ENCODE measurements at places on chromosomes 1 and 21.
A peak's percentile ranks its signal among the peaks of the same experiment; 100 is the strongest.

GRCh38 chr1:108575375-108575774 is 15.5 kb downstream of the EEIG2 start:
- DNase-seq = no peak

GRCh38 chr1:171254859-171255258 is 6.6 kb downstream of the FMO1 start:
- DNase-seq = no peak

- no peak for DNase-seq
Observed at GRCh38 chr1:998995-999724, 737 bp downstream of the HES4 start.

DNA sequence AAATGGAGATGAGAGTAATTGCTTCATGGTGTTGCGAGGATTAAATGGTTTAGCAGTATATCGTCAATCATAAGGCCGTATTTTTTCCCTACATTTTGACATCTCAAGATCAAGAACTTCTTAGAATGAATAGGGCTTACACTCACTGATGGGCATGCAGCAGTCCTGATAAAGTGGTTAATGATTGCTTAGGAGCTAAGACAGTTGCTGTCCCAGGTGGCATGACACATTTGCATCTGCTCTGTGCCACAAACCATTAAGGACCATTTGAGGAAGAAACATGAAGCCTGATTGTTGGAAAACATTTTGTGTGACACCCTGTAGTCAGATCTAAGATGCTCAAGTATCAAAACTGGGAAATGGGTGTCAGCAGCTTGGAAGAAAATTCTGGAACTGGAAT is 81.0 kb upstream of the SGIP1 start:
- no peak for DNase-seq

- DNase-seq = no peak
Observed at GRCh38 chr1:245142171-245142798, 12.5 kb upstream of the KIF26B start.

DNA sequence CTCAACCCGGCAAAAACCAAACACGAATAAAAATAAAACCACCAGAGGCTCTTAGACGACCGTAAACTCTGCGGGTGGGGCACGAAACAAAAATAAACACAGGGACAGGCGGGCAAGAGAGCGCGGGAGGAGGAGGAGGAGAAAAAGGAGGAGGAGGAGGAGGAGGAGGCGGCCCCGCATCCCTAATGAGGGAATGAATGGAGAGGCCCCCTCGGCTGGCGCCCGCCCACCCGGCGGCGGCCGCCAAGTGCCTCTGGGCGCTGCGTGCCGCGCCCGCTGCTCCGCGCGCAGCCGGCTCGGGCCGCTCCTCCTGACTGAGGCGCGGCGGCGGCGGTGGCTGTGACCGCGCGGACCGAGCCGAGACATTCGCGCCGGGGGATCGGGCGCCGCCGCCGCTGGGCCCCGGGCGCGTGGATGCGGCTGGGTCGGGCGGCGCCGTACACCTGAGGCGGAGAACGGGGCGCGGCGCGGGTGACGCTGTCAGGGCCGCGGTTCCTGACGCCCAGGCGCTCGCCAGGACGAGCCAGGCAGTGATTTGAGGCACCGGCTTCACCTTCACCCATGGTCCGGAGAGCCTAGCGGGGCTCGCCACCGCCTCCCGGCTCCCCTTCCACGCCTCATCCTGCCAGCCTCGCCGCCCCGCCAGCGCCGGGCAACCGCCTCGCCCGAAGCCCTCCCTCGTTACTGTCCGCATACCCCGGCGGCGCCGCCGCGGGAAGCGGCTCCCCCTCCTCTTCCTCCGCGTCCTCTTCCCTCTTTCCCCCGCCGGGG is at the start of gene MARK1:
MARK1 (plus strand) TSS at position 229 of the 771 bp plus-strand sequence. CDS start 687 bp downstream, outside the sequence.
- DNase-seq = no peak

GRCh38 chr1:167714098-167714438 is 7.7 kb upstream of the MPZL1 start:
- DNase-seq = peak; percentile 74

DNA sequence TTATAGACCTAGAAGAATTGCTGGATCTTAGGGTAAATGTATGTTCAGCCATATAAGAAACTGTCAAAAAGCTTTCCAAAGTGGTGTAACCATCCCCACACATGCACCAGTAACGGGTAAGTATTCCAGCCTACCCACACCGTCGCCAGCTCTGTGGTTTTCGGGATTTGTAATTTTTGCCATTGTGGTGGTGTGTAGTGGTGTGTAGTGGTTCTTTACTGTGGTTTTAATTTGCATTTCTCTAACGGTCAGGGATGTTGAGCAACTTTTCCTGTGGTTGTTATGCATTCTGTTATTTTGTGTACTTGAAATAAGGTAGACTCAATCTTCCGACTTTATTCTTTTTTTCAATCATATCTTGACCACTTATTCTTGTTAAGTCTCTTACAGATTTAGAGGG is 342.4 kb upstream of the AJAP1 start:
- DNase-seq = no peak

DNA sequence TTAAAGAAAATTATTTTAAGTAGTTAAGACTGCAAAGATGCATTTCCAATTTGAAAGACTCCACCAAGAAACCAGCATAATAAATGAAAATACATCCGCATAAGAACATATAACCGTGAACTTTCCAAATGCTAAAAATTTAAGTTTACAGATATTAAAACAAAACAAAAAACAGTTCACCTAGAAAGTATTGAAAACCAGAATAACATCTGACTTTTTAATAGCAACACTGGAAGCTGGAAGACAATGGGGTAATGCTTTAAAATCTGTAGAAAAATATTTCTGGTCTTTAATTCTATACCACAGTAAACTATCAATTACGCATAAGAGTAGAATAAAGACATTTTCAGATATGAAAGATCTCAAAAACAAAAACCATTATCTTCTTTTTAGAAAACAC is 79.3 kb upstream of the COL24A1 start:
- no peak for DNase-seq

GRCh38 chr21:41043014-41043413 is 124.9 kb upstream of the BACE2 start:
- no peak for DNase-seq

DNA sequence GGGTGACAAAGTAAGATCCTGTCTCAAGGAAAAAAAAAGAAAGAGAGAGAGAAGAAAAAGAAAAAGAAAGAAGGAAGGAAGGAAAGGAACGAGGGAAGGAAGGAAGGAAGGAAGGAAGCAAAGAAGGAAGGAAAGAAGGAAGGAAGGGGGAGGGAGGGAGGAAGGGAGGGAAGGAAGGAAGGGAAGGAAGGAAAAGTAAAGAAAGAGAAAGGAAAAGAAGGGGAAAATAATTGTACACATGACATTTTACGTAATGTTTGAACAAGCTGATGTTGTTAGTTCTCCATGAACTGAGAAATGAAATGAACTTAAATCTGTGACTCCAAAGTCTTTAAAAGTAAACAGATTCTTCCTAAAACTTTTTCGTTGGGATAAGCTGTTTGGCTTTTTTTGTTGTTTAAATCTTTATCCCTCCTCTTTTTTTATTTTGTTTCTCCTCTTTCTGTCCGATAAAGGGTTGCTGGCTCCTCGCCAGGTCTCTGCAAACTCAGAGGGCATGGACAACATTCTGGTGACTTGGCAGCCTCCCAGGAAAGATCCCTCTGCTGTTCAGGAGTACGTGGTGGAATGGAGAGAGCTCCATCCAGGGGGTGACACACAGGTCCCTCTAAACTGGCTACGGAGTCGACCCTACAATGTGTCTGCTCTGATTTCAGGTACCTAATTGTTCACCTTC is 59.8 kb downstream of the IL12RB2 start:
- no peak for DNase-seq

DNA sequence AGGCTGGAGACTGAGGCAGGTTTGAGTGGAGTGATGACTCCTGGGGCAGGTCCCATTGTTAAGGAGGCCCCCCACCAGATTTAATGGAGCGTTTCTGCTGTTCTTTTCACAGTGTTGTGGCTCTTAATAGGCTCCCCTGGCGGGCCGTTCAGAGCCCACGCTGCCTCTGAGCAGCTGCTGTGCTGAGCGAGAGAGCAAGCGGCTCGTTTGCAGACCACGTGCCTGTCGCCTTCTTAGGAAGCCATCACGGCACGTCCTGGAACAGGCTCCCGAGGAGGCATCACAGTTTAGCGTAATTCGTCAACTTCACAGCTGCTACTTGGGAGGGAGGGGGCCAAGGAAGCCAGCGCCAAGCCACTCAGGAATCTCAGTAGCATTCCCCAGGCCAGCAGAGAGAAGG is 70.5 kb upstream of the CTTNBP2NL start:
- DNase-seq = no peak

GRCh38 chr1:19003371-19004290 is 47.2 kb upstream of the IFFO2 start:
- DNase-seq = peak; percentile 10

DNA sequence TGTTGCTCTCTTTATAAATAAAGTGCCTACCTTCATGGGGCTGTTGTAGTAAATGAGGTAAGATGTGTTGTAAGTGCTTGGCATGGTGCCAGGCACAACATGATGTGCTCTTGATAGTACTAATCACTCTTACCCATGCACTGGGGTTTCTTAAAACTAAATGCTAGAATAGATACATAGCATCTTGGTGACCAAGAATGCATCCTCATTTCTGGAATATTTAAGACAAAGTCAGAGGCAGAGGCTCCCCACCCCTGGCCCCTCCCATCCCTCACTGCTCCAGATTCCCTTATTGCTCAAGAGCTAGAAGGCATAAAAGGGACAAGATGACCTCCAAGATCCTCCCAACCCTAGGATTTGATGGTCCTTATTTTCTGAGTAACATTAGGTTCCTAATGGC is 61.3 kb downstream of the GLUL start:
- DNase-seq = no peak

DNA sequence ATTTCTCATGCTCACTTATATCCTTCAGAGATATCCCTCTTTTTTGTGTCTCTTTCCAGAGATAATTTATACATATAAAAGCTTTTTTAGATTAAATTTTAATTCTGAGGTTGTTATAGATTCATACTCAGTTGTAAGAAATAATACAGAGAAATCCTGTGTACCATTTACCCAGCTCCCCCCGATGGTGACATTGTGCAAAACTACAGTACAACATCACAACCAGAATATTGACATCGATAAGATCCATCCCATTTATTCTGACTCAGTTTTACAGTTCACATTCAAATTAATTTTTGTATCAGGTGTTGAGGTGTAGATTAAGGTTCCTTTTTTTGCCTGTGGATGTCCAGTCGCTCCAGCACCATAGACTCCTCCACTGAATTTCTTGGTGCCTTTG is 14.3 kb downstream of the DMRTB1 start:
- DNase-seq = no peak

DNA sequence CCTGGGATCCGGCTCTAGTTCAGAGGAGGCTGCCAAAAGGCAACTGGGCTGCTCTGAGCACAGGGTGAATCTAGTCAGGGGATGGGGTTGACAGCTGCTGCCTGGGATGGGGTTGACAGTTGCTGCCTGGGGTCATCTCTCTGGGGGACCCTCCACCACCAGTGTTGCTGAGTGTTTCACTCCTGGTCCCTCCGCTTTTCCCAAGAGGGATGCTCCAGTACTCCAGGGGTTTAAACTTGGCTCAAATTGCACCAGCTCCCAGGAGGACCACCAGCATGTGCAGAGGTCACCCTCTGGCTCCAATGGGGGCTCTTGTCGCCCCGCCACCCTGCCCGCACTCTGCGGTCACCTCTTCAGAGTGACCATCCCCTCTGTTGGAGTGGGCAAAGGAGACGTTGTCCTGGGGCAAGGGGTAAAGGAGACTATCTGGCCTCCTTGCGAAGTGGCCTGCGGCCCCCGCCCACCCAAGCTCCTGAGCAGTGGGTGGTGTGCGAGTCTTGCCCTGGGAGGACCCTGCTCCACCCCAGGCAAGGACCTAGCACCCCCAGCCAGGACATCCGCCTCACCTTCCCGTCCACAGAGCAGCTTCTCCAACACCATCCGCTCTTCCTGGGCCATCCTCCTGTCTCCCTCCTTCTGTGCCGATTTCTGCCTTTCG is 52.6 kb downstream of the SIK1 start:
- DNase-seq = no peak

DNA sequence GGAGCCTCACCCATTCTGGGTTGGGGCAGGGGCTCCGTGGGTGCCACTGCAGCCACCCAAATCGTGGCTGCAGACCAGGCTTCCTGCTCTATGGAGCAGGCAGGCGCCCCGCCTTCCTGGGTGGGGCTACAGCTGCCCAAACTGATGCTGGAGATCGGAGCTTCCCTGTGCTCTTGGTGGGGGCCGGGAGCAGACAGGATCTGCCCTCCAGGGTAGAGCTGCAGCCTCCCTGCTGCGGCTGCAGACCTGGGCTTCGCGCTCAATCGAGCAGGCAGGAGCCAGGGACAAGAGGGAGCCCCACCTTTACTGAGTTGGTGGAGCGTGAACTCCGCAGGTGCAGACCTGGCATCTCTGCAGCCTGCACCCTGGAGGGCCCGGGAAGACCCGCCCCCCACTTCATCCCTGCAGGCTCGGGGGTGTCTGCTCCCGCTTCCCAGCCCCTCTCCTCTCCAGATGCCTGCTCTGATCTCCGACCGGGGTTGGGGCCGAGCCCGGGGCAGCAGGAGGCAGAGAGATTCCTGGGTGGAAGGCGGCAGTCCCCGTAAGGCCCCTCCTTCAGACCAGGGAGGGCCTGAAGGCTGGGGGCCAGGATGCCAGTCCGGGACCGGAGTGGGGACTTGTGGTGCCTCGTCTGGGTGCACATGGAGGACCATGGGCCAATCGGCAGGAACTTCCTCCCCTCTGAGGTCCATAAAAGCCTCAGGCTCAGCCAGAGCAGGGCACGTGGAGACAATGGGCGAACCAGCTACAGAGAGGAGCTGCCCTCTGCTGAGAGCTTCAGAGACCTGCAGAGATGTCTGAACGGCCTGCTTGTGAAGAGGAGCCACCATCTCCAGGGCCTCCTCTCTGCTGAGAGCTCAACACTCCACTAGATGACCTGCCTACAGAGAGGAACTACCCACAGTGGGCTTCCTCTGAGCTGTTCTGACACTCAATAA is 359.3 kb downstream of the SMYD3 start:
- DNase-seq = no peak

DNA sequence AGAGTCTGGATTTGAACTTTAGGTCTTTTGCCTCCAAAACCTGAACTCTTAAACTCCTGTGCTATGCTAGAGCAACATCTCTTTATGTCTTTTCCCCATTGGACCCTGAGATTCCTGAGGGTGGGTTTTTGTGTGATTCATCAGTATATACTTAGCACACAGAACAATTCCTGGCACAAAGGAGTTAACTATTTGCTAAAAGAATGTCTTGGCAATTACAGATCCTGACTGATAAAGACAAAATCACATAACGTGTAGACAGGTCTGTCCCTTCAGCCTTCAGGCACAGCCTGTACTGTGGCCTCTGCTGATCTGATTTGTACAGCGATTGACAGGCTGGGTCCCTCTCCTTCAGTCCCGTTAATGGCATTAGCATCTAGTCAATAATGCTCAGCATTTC is 162.4 kb upstream of the BEND5 start:
- no peak for DNase-seq

- no peak for DNase-seq
Observed at GRCh38 chr1:113898241-113898814, 6.3 kb downstream of the AP4B1 start.

DNA sequence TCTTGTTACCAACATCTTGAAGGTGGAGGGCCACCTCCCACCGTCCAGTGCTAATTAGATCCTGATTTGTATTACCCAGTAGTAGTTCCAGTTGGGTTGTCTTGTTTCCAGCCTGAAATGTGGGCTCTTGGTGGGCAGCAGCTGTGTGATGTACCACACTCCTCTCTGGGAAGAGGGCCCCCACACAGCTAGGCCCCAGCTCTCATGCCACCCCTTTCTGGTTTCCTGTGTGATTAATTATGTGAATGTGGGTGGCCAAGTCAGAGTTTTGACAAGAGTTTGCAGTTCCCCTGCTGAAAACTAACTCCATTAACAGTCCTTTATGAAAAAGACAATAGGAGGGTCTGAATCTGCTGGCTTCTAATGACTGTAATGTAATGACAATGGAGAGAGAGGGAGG is 3.8 kb downstream of the HMGB4 start:
- no peak for DNase-seq

All from activated CD4-positive, alpha-beta T cell treated with anti-CD3 and anti-CD28 coated beads for 4 hours (primary cell).